ENCODE measurements at places on chromosomes 3 and 15. TPM values are rescaled to one million over a fixed set of nuclear protein-coding genes. Genes with fewer than 3 reads are reported as not detected.

FGF12 gene
- 0.45 TPM for total RNA-seq

FBXW12 gene
- total RNA-seq, result not detected

SLC6A6 gene
- total RNA-seq, result 32.7 TPM

BCL2A1 gene
- total RNA-seq, result 2.8 TPM

GRCh38 chr15:55221090-55222011 is 24.6 kb upstream of the RSL24D1 start:
- H3K4me1 ChIP-seq, result peaks cover 26% of the 10 kb centered on the region
- no peak overlapping the region for H3K4me3 ChIP-seq
- H3K27me3 ChIP-seq, result no peaks in the 10 kb centered on the region
- H3K27ac ChIP-seq, result peak overlapping the region; percentile 61
- peaks cover 49% of the 10 kb centered on the region for H3K36me3 ChIP-seq
- peak; percentile 66 for DNase-seq

DNA sequence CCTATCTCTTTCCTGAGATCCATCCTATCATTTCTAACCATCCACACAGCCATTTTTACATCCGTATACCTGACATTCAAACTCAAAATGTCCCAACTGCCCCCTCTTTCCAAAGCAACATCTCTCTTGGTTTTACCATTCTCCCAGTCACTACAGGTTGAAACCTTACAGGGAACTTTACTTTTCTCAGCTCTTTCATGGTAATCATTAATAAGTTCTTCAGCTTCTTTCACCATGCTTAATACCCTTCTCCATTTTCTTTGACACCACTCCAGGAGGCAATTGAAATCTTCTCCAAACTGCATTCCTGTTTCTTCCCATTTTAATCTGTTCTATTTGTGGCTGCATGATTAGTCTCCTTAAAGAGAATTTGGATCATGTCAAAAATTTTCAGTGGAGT is 352.5 kb downstream of the GAP43 start:
- no peak for DNase-seq
- H3K4me1 ChIP-seq, result no peaks in the 10 kb centered on the region
- no peak overlapping the region for H3K27ac ChIP-seq
- H3K4me3 ChIP-seq, result no peak overlapping the region

GRCh38 chr3:121436641-121437040 is 109.1 kb downstream of the POLQ start:
- H3K4me1 ChIP-seq, result peaks cover 5% of the 10 kb centered on the region
- DNase-seq, result no peak
- no peaks in the 10 kb centered on the region for H3K36me3 ChIP-seq
- no peak overlapping the region for H3K27ac ChIP-seq
- no peaks in the 10 kb centered on the region for H3K27me3 ChIP-seq

DNA sequence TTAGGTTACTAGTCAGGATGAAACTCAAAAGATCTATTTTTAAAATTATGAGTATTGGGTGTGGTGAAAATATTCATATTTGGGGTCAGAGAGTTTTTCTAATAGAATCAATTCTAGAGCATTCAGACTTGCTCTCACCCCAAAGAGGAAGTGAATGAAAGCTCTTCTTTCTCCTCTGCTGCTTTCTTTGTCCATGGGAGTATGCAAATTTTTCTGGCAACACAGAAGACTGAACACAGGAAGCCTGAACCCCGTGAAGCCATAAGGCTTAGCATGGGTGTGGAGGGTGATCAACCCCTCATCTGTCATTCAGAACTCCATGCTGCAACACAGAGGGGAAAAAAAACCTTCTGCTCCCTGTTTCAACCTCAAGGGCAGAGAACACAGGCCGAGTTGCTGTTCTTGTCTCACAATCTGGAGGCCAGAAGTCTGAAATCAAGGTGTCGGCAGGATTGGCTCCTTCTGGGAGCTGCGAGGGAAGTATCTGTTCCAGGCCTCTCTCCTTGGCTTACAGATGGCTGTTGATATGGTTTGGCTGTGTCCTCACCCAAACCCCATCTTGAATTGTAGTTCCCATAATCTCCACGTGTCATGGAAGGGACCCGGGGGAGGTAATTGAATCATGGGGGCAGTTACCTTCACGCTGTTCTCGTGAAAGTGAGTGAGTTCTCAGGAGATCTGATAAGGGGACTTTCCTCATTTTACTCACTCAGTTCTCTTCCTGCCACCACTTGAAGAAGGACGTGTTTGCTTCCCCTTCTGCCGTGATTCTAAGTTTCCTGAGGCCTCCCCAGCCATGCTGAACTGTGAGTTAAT is 33.7 kb upstream of the CD47 start:
- no peak overlapping the region for H3K27ac ChIP-seq
- no peak overlapping the region for H3K4me3 ChIP-seq
- no peaks in the 10 kb centered on the region for H3K27me3 ChIP-seq
- peaks cover 31% of the 10 kb centered on the region for H3K4me1 ChIP-seq
- no peaks in the 10 kb centered on the region for H3K36me3 ChIP-seq
- DNase-seq, result peak; percentile 63

DNA sequence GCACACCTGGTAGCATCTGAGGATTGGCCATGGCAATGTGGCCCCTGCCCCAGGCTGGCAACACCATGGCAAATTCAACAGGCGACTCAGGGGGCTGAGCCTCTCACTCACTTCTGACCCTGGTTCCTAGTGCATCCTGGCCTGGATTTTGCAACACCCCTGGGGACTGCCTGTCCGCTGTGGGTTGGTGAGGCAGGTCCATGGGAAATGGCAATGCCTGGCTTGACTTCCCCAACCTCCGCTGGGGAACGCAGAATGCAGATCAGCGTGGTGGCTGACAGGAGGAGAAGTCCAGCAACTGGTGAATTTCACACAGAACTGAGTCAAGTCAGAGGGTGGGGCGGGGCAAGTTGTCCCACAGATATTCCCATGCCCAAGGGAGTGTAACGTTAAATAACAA is 3.9 kb upstream of the PSTPIP1 start:
- no peaks in the 10 kb centered on the region for H3K36me3 ChIP-seq
- peaks cover 8% of the 10 kb centered on the region for H3K4me1 ChIP-seq
- no peak for DNase-seq
- H3K4me3 ChIP-seq, result no peak overlapping the region

- DNase-seq, result no peak
- no peak overlapping the region for H3K4me3 ChIP-seq
- no peaks in the 10 kb centered on the region for H3K4me1 ChIP-seq
- peaks cover 90% of the 10 kb centered on the region for H3K36me3 ChIP-seq
- H3K27me3 ChIP-seq, result no peaks in the 10 kb centered on the region
- H3K27ac ChIP-seq, result no peak overlapping the region
Observed at GRCh38 chr3:183857863-183858262, 26.8 kb downstream of the PARL start.

- H3K4me3 ChIP-seq, result no peak overlapping the region
- H3K4me1 ChIP-seq, result peaks cover 16% of the 10 kb centered on the region
- peaks cover 80% of the 10 kb centered on the region for H3K36me3 ChIP-seq
- no peak for DNase-seq
- no peaks in the 10 kb centered on the region for H3K27me3 ChIP-seq
Observed at GRCh38 chr3:97954228-97954827, 17.9 kb downstream of the RIOX2 start.

- no peaks in the 10 kb centered on the region for H3K36me3 ChIP-seq
- DNase-seq, result no peak
- H3K4me1 ChIP-seq, result peaks cover 75% of the 10 kb centered on the region
- H3K27ac ChIP-seq, result peak overlapping the region; percentile 92
Observed at GRCh38 chr3:71062952-71063772, 520.4 kb downstream of the FOXP1 start.

Measured in stomach (tissue), 19 donors.